CD4-positive, alpha-beta T cell treated with Interleukin-10 for 1 hour (primary cell): ENCODE measurements at places on chromosomes 3 and 15.

DNA sequence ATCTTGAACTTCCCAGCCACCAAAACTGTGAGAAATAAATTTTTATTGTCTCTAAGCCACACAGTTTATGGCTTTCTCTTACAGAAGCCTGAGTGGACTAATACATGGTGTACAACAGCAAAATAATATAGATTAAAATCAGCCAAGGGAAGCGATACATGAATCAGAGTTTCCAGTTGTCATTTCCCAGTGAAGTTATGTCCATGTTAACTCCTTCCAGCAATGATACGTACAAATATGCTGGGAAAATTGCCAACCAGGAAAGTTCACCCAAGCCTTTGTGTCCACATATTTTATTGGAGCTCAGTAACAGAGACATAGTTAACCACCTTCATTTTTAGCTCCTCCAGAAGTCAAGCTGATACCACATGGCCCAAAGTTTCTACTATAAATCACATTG is 280.9 kb upstream of the KCNMB2 start:
- DNase-seq: no peak

- DNase-seq: no peak
Observed at GRCh38 chr3:156781310-156782230, 44.6 kb upstream of the LEKR1 start.

DNA sequence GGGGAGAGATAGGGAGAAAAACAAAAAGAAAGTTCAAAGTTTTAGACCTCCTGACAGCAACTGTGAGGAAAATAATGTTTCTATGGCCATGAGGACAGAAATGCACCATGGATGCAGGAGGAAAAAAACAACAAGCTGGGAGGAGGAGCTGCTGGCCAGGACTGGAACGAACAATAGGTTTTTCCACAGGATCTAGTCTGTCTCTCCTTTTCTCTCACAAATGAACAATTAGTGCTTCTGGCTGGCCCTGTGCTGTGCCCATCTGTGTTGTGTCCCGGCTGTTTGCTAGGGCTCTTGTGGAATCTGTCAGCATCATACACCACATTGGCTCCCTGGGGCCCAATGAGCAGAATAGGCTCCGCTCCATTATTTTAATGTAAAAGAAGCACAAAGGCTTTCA is 15.2 kb downstream of the GK5 start:
- no peak for DNase-seq

GRCh38 chr3:138767498-138768104 is 67.1 kb downstream of the PIK3CB start:
- no peak for DNase-seq

- no peak for DNase-seq
Observed at GRCh38 chr3:50003216-50003615, 63.3 kb downstream of the RBM6 start.

- no peak for DNase-seq
Observed at GRCh38 chr3:25687742-25688141, 23.0 kb upstream of the TOP2B start.

- no peak for DNase-seq
Observed at GRCh38 chr3:194328053-194328657, 23.0 kb downstream of the CPN2 start.

- peak; percentile 36 for DNase-seq
Observed at GRCh38 chr3:9452417-9452816, 55.0 kb downstream of the SETD5 start.

- no peak for DNase-seq
Observed at GRCh38 chr3:31050296-31050695, 155.8 kb upstream of the GADL1 start.

- DNase-seq: no peak
Observed at GRCh38 chr15:91116113-91117067, 16.3 kb downstream of the SV2B start.

DNA sequence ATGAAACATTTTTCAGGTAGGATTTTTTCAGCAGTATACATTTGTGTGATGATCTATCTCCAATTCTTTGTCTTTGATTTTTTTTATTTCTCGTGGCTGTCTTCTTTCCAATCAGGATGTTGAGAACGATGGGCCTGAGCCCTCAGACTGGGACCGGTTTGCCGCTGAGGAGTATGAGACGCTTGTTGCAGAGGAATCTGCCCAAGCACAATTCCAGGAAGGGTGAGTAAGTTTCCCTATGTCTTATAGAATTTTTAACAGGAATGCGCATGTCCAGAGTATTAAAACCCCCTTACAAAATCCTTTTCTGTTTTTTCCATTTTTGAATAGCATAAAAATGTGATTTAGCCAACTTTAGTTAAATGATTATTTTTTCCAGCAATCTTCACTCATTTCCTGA is 90.0 kb downstream of the MSL2 start:
- no peak for DNase-seq

- peak; percentile 39 for DNase-seq
Observed at GRCh38 chr15:99100245-99101173, 4.4 kb upstream of the SYNM start.

DNA sequence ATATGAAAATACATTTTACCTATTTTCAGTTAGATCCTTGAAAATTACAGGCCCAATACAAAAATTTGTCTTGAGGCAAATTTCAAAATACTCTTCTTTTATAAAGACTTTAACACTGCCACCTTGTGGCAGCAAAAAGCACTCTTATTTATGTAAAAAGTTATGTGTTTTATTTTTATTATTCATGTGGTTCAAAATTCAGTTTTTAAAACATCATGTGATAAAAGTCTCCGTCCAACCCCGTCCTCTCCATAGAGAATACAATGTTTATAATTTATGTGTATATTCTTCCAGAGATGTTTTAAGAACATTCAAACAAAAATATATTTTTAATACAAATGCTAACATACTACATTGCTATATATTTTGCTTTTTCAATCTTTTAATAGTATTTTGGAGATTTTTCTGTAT is 36.9 kb upstream of the TRIM59 start:
- DNase-seq: peak; percentile 45
